ENCODE measurements at places on chromosomes 11 and 22. TPM values are rescaled to one million over a fixed set of nuclear protein-coding genes. Genes with fewer than 3 reads are reported as not detected.

CCDC86 gene
- 15.6 TPM for total RNA-seq

DNA sequence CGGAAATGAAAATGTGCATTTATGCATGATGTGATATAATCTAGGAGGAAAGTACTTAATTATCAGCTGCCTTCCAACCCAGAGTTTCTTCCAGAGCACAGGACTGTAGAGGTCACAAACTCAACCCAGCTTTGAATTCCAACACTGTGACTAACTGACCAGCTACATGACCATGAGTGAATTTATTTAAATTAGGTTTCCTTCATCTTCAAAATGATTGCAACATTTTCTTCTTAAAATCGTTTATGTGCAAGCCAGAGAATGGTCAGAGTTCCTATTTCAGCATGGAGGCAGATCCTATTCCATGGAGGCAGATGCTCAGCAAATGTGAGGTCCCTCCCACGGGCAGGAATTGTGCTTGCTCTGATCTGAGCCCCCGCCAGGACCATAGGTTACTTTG is 42.4 kb downstream of the OSBP start:
- no peak for DNase-seq

GRCh38 chr11:13781153-13781552 is 112.7 kb downstream of the FAR1 start:
- DNase-seq, result no peak

DNA sequence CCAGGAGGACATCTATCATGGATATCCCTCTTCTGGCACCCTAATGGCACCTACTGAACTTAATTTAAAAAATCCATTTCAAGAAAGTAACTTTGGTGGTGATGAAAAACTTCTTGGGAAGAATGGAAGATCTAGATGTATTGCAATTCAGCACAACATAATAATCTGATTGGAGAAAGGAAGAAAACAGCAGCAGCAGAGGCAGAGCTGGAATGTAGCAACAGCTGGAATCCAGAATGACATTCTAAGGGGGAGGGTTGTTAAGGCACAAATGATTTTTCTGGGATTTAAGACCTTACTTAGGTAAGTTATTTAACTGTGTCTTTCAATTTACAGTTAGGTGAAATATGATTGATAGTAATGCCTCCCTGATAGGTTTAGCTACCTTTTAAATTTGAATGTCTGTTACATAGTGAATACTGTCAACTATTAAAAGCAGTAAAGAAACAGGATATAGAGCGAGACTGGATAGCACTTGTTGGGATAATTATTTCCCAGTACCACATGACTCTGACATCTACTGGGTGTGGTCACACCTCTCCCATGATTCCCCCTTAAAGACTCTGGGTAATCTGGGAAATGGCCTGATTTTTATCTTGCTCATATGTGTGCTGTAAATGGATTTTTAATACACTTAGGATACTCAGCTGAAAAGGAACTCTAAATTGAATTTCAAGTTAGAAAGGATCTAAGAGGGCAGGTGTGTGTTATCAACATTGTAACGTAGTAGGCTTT is 11.7 kb downstream of the CAPRIN1 start:
- no peak for DNase-seq

SCUBE1 gene
- 2.1 TPM for total RNA-seq

- DNase-seq, result no peak
Measured at GRCh38 chr22:39671936-39672335, 101.4 kb downstream of the CACNA1I start.
